ENCODE measurements at places on chromosomes 13 and 19. TPM values are rescaled to one million over a fixed set of nuclear protein-coding genes. Genes with fewer than 3 reads are reported as not detected.
A peak's percentile ranks its signal among the peaks of the same experiment; 100 is the strongest.

The BCAM gene
- total RNA-seq = 24.1 TPM

The ZNF112 gene
- 5.8 TPM for total RNA-seq

GRCh38 chr19:41698746-41699230, 9.6 kb upstream of the CEACAM5 start:
- ATAC-seq = no peak

The THSD1 gene
- 3.9 TPM for total RNA-seq

DNA sequence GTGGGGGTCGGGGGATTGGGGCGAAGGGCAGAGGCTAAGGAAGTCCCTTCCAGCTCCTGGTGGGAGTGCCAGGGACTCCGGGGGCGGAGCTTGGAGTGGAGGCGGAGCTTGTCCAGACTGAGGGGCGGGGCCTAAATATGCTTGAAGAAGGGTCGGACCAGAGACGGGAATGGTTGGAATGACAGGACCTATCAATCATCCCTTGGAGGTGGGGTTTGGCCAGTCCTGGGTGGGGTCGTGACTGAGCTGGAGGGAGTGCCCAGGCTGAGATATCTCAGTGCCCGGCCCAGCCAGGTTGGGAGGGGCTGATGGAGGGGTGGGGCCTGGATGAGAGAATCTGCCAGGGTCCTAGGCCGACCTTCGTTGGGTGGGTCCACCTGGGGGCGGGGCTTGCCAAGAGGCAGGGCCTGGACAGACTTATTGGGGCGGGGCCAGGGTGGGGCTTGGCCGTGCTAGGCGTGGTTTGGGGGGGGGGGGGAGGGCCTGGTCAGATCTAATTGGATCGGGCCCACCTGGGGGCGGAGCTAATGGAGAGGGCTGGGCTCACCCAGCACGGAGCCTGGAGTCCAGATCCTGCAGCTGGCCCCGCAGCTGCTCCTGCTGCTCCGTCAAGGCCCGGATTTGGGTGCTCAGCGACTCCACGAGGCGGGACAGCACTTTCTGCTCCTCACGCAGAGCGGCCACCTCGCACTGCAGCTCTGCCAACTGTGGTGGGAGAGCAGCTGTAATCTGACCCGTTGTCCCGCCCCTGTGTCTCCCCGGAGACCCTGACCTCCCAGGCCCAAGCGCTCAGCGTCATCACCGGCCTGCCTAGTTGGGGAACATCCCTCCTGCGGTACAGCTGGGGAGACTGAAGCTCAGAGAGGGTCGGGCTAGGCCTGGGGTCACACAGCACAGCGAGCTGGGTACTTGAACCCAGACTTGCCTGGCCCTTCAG, 2.6 kb upstream of the WIZ start:
- peak; percentile 76 for ATAC-seq

The GRIN3B gene
- not detected for total RNA-seq

DNA sequence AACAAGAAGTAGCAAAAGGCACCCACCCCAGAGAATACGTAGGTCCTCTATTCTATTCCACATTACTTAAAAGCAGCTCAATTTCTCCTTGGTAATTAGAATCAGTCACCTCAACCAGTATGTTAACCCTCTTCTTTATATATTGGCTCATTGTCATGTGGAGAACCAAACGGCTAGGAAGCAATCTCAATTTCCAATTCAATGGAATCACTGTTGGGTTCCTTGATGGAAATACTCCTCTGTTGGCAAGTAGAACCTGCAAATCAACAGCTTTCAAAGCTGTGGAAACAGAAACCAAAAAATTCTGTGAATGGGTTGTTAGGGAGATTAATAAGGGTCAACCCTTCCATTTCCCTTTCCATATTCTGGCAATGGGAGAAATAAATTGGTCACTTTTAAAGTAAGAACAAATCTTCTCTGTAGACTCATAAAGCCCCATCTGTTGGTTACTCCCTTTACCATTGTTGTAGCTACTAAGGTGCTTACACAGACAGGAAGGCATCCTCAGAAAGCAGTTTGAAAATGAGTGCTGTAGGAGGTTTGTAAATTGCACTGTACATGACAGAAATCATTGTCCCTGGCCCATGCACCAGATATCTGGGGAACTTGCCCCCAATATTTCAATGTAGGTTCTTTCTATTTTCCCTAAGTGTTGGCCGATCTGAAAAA, 138.6 kb upstream of the UFM1 start:
- ATAC-seq = no peak

DNA sequence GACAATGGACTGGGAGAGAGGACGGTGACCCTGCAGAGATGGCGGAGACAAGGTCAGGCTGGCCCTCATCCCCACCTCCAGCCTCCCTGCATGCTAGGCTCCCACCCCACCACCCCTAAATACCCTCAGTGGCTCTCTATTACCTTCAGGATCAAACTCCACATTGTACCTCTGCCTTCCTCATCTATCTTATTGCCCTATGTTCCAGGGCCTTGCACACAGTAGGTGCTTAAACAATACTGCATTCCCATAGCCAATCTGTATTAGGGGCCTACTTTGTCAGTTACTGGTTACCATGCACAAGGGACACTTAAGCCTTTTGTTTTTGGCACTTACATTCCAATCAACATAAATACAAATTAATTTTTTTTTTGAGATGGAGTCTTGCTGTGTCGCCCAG, 6.5 kb downstream of the PALM3 start:
- no peak for ATAC-seq

DNA sequence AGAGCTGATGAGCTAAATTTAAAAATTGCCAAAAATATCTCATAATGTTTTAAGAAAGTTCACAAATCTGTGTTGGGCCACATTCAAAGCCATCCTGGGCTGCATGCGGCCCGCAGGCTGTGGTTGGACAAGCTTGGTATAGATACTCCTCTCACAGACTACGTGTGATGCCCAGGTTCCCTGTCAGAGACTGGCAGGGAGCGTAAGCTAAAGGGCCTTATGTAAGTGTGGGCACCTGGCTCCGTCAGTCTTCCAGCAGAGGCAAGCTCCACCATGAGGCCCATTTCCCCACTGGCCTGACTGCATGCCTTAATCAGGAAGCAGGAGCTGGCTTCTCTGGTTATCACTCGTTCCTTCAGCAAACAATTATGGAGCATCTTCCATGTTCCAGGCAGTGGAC, 200.2 kb downstream of the FOXO1 start:
- no peak for ATAC-seq

The C1QTNF9B gene
- 0.37 TPM for total RNA-seq

DNA sequence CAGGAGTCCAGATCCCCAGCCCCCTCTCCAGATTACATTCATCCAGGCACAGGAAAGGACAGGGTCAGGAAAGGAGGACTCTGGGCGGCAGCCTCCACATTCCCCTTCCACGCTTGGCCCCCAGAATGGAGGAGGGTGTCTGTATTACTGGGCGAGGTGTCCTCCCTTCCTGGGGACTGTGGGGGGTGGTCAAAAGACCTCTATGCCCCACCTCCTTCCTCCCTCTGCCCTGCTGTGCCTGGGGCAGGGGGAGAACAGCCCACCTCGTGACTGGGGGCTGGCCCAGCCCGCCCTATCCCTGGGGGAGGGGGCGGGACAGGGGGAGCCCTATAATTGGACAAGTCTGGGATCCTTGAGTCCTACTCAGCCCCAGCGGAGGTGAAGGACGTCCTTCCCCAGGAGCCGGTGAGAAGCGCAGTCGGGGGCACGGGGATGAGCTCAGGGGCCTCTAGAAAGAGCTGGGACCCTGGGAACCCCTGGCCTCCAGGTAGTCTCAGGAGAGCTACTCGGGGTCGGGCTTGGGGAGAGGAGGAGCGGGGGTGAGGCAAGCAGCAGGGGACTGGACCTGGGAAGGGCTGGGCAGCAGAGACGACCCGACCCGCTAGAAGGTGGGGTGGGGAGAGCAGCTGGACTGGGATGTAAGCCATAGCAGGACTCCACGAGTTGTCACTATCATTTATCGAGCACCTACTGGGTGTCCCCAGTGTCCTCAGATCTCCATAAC, at the start of gene APOE:
Gene APOE (plus strand): TSS at position 360 of the 724 bp plus-strand sequence. CDS start 829 bp downstream, outside the sequence.
- ATAC-seq = no peak

DNA sequence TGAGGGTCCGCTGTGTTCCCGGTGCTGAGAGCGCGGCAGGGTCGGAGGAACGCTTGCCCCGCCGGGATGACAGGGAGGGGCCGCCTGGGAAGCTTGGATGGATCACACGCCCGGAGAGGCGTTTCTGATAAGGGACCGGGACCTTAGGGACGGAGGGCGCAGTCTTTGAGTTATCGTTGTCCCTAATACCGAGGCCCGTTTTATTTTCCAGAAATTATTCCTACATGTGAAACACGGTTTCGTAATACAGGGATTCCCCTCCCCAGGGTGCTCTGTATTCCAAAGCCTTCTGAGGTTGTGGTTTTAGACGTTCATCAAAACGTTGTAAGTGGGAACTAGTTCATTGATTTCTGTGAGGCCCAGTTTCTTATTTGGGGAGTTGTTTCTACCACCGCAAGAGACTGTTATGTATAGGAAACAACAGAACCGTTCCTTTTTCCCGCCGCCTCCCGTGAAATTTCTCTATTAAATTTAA, 752 bp downstream of the PDCD5 start:
- no peak for ATAC-seq

DNA sequence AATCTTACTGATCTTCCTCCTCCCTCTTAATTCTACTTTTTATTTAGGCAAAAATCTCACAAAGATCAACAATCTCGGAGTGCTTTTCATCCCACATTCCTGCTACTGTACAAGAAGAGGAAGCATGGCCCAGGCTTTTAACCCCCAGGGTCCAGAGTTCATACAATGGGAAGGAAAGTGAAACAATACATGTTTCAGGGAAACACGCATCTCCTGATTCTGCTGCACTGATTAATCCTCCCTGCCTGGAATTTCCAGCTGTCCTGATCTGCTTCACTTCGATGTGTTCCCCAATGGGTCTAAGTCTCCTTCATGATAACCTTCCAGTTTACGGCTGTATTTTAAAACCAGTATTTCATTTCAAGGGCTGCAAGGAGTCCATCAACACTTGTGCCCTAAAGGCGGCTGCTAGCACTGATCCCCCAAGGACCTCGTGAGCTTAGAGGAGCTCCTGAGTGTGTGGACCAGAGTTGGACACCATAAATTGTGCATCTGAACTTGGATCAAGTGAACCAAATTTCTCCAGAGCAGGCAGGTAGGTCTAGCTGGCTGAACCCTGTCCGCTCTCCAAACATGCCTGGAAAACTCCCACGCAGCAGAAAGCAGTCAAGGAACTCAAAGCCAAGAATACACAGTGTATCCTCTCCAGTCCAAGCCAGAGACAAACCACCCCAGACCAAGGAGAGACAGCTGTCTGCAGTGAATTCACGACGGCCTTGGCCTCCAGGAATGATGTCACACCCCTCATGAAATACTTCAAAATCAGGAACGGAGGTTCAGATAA, 44.3 kb downstream of the COL4A1 start:
- peak; percentile 14 for ATAC-seq

DNA sequence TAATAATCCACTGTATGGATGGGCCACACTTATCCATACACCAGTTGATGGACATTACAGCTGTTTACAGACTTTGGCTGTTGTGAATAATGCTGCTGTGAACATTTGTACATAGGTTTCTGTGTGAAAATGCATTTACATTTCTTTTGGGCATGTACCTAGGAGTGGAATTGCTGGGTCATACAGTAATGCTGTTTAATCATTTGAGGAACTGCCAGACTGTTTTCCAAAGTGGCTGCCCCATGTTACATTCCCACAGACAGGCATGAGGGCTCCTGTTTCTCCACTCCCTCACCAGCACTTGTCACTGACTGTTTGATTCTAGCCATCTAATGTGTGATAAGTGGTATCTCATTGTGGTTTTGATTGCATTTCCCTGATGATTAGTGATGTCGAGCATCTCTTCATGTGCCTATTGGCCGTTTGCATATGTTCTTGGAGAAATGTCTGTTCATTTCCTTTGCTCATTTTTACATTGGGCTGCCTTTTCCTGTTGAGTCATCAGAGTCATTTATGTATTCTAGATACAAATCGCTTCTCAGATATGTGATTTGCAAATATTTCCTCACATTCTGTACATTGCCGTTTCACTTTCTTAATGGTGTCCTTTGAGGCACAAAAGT, 12.8 kb downstream of the TMEM255B start:
- ATAC-seq = no peak

- ATAC-seq = no peak
These were observed 173.0 kb upstream of the IPO5 start for GRCh38 chr13:97780486-97780885.

The ZNF550 gene
- total RNA-seq = 5.0 TPM

DNA sequence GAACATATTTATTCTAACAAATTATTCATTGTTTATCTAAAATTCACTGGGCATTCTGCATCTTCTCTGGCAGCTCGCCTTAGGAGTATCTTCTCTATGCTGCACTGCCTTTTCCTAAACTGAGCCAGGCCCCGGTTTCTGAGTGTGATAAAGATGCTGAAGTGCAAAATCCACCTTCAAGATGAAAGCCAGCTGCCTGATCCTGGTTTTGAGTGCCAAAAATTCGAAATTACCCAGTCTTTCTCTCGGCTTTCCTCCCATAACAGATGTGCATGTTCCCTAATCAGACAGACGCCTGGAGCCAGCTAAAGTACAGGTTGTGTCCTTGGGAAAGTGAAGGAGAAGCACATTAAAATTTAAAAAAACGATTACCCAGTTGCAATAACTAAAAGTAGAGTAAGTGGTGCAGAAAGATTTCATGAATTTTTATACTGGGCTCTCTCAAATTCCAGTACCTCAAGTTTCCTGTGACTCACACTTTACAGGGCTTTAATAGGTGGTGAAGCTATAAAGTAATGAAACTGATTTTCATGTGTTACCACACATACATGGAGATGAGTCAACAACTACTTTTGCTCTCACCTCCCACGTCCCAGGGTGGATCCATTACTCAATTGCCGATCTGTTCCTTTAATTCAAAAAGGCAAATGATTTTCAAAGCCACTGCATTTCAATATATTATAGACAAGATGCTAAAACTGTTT, 65.0 kb upstream of the GTF2F2 start:
- ATAC-seq = peak; percentile 76

DNA sequence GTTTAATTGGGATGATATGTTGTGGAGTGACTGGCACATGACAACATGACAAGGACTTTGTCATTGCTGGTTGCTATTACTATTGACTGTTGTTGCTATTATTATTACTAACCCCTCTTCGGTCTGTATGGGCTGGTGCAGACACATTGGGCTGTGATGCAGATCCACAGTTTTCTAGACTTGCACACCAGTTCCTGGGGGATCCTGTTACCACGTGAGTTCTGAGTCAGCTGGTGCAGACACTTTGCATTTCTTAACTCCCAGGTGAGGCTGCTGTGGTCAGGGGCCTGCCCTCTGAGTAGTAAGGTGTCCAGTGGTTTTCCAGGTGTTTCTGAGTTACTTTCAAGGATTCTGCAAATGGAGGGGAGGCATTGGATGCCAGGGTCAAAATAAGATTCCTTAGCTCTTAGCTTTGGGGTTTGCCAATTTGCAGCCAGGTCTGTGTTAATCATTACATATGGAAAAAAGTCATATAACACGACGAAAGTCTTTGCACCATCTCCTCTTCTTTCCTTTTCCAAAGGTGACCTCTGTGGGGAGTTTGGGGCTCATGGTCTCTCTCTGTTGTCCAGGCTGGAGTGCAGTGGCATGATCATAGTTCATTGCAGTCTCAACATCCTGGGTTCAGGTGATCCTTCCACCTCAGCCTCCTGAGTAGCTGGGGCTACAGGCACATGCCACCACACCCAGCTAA, 19.3 kb downstream of the BICRA start:
- ATAC-seq = no peak

The SPIB gene
- not detected for total RNA-seq

- ATAC-seq = no peak
These were observed 93.9 kb downstream of the PCDH17 start for GRCh38 chr13:57725480-57725879.

All from gastroesophageal sphincter (tissue), 4 donors.